ENCODE measurements at places on chromosomes 2 and 18.

GRCh38 chr2:42040643-42041278 lies 7.1 kb upstream of the PKDCC start:
- DNase-seq, result no peak

GRCh38 chr18:10518595-10519255 lies 7.1 kb upstream of the NAPG start:
- no peak for DNase-seq

DNA sequence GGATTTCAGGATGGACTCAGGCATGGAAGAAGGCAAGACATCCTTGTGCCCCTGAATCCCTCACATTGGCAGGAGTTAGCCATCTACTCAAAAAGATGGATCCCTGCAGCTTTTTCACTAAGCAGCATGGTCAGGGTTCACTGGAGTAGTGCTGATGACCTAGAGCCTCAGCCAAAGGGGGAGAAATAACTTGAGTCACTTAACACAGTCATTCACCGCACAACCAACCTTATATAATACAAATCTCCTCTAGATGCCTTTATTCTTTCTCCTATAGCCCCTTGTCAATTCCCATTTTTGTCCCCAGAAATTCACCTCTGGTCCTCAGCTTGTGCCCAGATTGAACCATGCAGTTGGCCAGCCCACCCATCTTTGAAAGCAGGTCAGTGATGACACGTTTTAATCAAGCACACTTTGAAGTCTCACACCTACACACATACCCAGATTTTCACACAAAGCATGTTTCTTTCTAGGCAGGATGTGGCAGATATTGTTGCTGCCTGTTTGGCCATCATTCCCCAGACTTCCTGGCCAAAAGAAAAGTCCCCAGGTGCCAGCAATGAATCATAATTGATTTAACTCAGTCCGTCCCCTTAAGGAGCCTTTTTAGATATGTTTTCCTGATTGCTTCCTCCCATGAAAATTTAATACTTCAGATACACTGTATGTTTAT lies 84.2 kb downstream of the LBH start:
- no peak for DNase-seq

DNA sequence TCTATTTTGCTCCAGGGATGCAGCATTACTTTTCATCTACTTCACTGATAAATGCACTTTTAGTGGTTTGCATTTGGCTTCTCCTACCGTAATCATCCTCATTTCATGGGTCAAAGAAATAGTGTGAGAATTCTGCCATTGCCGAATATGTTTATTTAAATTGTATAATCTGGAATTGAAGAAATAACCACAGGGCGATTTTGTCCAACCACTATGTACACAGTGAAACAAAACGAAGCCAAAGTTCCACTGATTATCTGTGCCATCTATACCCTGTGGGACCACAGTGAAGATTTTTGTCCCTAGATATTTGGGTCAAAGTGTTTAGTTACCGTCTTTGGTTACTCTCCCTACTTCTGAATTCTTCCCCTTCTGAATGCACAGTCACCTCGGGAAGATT lies 888.6 kb upstream of the NRXN1 start:
- no peak for DNase-seq

GRCh38 chr2:227846831-227847230 lies 24.6 kb upstream of the DAW1 start:
- no peak for DNase-seq

GRCh38 chr2:223169830-223170605 lies 118.0 kb downstream of the KCNE4 start:
- no peak for DNase-seq

Data from activated CD4-positive, alpha-beta T cell treated with anti-CD3 and anti-CD28 coated beads, Interleukin-2, amount 50 U/mL, for 1 hour (primary cell).